Stimulated activated CD4-positive, alpha-beta T cell treated with anti-CD3 and anti-CD28 coated beads, Interleukin-12 subunit alpha, Interleukin-12 subunit beta, amount 100 ng/mL, for 48 hours (primary cell): ENCODE measurements at places on chromosomes 7 and 10.

GRCh38 chr10:116437076-116437692 is 9.5 kb downstream of the PNLIPRP3 start:
- no peak for DNase-seq

- no peak for DNase-seq
Measured at GRCh38 chr10:24378126-24378920, 169.4 kb downstream of the KIAA1217 start.

GRCh38 chr10:3691482-3691881 is 93.5 kb downstream of the KLF6 start:
- DNase-seq: no peak

GRCh38 chr10:1712314-1712713 is 25.0 kb downstream of the ADARB2 start:
- DNase-seq: no peak
